ENCODE measurements at places on chromosomes 4 and X.

- no peak for DNase-seq
Observed at GRCh38 chr4:11439836-11440235, 11.1 kb upstream of the HS3ST1 start.

DNA sequence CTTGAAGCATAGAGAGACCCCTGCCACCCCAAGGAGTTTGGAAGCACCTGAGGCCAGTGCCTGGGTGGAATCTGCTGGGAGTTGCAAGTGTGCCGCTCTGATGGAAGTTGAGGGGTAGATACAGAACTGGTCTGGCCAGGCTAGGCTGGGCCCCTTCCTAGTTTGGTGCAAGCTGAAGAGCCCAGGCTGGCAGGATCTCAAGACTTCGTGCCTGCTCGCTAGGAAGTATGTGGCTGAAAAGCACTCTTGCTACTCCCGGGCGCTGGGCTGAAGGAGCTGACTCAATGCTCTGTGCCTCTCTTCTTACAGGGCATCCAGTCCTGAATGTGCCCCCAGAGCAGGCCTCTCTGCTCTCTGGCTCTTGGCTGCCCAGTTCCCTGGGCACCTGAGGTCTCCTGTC is 51.7 kb upstream of the PJA1 start:
- peak; percentile 0 for DNase-seq

DNA sequence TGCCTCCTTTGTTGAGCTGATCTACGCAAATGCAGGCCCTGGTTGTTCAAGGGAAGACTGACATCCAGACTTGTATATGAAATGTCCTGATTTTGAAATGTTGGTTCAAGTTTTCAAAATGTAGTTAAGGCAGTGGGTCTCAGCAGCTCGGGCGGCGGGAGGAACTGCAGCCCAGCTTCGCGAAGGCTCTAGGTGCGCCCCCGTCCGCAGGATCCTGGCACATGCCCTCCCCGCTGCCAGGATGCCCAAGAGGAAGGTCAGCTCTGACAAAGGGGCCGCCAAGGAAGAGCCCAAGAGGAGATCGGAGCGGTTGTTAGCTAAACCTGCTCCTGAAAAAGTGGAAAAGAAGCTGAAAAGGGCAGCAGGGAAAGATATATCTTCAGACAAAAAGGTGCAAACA is 1310.1 kb downstream of the ADGRL3 start:
- DNase-seq: no peak

- no peak for DNase-seq
Observed at GRCh38 chr4:142383800-142384470, 462.2 kb downstream of the INPP4B start.

DNA sequence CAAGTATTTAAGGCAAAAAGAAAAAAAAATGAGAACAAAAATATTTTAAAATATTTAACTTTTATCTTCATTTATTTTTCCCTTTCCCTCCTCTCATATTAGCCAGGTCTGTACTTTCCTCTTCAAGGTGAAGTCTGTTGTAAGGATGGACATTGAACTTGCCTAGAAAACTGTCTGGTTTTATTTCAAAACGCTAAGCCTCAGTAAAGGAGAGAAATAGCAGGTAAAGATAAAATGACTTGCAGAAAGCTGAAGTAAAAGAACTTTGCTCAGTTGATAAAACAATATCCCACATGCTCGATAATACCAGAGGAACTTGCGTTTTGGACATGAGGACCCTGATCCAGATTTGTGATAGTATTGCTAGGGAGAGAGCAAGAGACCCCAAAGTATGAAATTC is 28.6 kb upstream of the METAP1 start:
- no peak for DNase-seq

- DNase-seq: peak; percentile 42
Observed at GRCh38 chr4:85370400-85371032, 104.4 kb upstream of the ARHGAP24 start.

- DNase-seq: no peak
Observed at GRCh38 chrX:145821898-145822571, 4.4 kb downstream of the SLITRK2 start.

DNA sequence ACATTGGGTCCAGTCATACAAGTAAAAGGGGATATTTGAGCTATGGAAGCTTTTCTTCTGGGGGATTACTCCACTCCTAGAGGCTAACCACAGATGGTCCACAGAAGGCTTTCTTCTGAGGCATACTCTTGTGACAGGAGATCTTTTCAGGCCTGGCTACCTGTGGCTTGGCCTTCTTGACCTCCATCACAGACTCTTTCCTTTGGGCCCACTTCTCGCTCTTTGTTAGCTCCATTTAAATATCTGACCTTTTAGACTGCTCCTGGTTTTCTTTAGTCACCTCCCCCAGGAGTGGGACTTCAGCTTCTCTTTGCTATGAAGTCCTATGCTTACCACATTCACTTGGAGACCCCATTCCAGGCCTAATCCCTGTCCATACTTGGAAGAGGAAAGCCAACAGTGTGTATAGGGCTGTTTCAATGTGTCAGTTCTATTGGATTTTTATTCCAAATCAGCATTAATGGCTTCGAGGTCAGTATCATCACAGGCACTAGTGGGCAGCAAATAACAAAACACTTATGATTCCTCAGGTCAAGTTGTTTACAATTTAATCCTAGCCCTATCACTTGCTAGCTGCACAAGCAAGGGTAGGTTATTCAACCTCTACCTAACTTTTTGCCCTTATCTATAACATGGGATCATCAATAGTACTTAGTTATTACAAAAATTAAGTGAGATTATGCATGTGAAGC is 26.3 kb downstream of the GPC3 start:
- no peak for DNase-seq

DNA sequence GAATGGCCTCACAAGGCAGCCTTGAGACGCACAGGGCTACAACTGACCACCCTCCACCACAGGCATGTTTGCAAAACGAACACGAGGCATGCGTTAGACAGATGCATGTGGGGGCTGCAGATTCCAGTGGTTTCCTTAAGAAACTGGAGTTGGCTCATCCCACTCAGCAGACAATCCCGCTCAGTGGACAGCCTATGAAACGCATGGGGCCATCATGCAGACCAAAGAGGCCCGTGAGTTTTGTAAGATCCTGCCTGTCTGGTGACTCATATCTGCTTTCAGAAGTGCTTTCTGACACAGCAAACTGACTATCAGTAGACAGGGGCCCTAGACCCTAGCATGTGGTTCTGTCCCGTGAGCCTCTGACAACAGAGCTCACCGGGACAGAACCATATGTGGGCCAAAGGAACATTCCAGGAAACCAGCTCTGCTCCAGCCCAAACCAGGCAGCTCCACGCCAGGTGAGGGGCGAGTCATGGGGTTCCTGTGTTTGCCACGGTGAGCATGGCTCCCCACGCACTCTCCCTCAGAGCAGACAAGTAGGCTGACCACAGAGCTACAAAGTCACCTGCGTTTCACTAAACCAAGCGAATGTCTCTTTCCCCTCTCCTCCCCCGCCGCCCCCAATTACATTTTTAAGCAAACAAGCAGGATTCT is 74.4 kb downstream of the MTMR1 start:
- peak; percentile 83 for DNase-seq

GRCh38 chrX:18927558-18927957 is 56.4 kb downstream of the PHKA2 start:
- DNase-seq: no peak

GRCh38 chr4:2217726-2218125 is 24.2 kb downstream of the HAUS3 start:
- no peak for DNase-seq
